ENCODE measurements at places on chromosomes 1 and 21. TPM values are rescaled to one million over a fixed set of nuclear protein-coding genes. Genes with fewer than 3 reads are reported as not detected.

DNM3 gene
- 0.59 TPM for total RNA-seq

ATP1A4 gene
- total RNA-seq = not detected

KCNJ9 gene
- not detected for total RNA-seq

ESPN gene
- total RNA-seq = 0.60 TPM

RWDD3 gene
- 13.0 TPM for total RNA-seq

FAM163A gene
- not detected for total RNA-seq

DLGAP3 gene
- 0.82 TPM for total RNA-seq

SGIP1 gene
- not detected for total RNA-seq

DNA sequence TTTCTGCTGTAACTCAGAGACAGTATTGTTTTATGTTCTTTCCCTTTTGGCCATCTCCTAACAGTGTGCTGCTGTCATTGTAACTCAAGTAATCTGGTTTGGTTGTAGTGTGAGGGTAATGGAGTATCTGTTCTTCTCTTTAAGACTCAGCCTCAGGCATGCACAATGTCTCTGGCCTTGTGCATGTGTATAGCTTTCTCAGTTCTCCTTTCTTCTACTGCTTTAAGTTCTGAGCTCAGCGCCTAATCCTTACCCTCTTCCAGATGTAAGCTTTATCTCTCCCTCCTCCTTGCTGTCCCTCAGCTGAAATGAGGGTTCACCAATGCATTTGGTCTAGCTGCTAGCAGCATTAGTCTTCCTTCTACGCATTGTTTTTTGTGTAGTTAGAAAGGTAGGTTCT, 1420.4 kb upstream of the PRMT6 start:
- no peaks in the 10 kb centered on the region for H3K27me3 ChIP-seq
- no peaks in the 10 kb centered on the region for H3K36me3 ChIP-seq
- H3K27ac ChIP-seq = no peak overlapping the region

DNA sequence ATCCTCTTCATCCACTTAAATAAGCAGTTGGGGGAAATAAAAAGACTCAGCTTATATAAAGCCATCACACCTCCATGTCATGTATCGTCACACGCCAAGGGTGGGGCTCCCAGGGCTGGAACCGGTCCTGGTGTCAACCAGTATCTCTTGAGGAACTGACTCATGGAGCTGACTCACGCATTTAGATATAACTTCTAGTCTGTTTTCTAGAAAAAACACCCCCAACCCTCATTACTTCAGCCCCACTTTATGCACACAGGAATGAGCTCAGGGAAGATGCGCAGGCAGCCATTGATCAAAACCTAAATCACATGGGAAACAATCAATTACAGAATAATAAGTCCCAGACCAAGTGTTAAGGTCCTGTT, 6.9 kb upstream of the IL22RA1 start:
- no peak overlapping the region for H3K27ac ChIP-seq
- peaks cover 7% of the 10 kb centered on the region for H3K27me3 ChIP-seq
- H3K4me1 ChIP-seq = peaks cover 11% of the 10 kb centered on the region
- DNase-seq = no peak
- H3K36me3 ChIP-seq = no peaks in the 10 kb centered on the region
- H3K4me3 ChIP-seq = no peak overlapping the region

- no peaks in the 10 kb centered on the region for H3K27me3 ChIP-seq
- H3K36me3 ChIP-seq = peaks cover 4% of the 10 kb centered on the region
- H3K27ac ChIP-seq = no peak overlapping the region
- no peak overlapping the region for H3K4me3 ChIP-seq
These were observed 24.6 kb downstream of the ST7L start for GRCh38 chr1:112594208-112594876.

- no peak overlapping the region for H3K4me3 ChIP-seq
- H3K4me1 ChIP-seq = no peaks in the 10 kb centered on the region
- no peaks in the 10 kb centered on the region for H3K36me3 ChIP-seq
These were observed 261.9 kb upstream of the DEPDC1 start for GRCh38 chr1:68758666-68759209.

DNA sequence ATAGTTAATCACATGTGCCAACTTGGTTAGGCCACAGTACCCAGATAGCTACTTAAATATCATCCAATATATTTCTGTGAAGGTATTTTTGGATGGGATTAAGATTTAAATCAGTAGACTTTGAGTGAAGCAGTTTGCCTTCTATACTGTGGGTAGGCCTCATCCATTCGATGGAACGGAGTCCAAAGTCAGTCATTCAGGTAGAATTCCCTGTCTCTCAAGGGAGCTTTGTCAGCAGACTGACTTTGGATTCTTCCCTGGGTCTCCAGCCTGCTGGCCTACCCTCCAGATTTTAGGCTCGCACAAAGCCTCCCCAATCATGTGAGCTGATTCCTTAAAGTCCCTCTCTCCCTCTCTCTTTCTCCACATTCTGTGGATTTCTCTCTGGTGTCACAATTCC, 145.1 kb upstream of the MAGI3 start:
- DNase-seq = no peak
- H3K27ac ChIP-seq = no peak overlapping the region
- no peaks in the 10 kb centered on the region for H3K27me3 ChIP-seq
- no peaks in the 10 kb centered on the region for H3K4me1 ChIP-seq

GRCh38 chr21:41670056-41670805, 96.6 kb downstream of the RIPK4 start:
- H3K36me3 ChIP-seq = no peaks in the 10 kb centered on the region
- DNase-seq = no peak
- no peaks in the 10 kb centered on the region for H3K27me3 ChIP-seq
- no peak overlapping the region for H3K27ac ChIP-seq
- no peaks in the 10 kb centered on the region for H3K4me1 ChIP-seq

DNA sequence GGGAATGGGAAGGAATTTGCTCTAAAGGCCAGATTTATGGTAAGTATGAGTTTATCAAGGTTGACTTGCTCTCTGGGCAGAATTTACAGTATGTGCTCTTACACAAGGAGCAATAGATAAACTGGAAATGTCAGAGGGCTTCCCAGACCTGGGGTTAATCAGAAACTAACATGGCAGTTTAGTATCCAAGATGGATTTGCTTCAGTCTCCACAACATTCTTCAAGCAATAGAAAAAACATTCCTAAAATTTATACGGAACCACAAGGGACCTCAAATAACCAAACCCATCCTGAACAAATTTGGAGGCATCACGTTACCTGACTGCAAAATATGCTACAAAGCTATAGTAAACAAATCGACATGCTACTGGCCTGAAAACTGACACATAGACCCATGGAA, 606.7 kb upstream of the CHRM3 start:
- H3K4me3 ChIP-seq = no peak overlapping the region
- no peaks in the 10 kb centered on the region for H3K27me3 ChIP-seq
- DNase-seq = no peak
- no peaks in the 10 kb centered on the region for H3K36me3 ChIP-seq
- H3K27ac ChIP-seq = no peak overlapping the region

DNA sequence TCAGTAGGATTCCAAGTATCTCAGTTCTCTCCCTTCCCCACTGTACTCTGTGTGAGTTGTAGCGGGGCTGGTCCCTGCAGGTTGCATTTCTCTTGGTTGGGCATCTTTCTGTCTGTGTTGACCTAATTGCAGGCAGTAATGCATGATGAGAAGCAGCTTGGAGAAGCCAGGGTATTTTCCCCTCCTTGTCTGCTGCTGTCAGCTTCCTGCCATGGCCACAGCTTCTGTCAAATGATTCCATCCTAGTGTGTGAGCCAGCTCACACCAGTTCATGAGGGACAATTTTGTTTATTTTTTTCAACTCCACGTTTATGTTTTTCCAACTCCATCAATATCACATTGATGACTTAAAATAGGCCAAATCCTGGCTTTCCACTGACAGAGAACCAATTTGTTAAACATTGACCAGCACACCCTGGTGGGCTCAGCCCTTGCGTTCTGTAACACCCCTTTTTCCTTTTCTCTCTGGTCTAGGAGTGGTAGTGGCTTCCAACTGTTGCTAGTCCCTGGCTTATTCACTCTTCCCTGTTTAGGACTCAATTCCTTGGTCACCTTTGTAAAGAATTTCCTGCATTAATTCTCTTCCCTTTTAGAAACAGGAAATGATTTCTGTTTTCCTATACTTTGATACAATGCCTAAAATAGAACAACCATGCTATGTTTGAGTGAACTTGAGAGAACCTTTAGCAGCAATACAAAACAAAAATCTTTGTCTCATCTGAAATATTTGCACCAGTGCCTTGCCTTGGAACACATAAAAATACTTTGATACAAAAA, 44.9 kb upstream of the APOBEC4 start:
- no peak overlapping the region for H3K4me3 ChIP-seq
- no peak overlapping the region for H3K27ac ChIP-seq
- DNase-seq = no peak
- H3K36me3 ChIP-seq = no peaks in the 10 kb centered on the region
- H3K27me3 ChIP-seq = no peaks in the 10 kb centered on the region
- H3K4me1 ChIP-seq = no peaks in the 10 kb centered on the region

DNA sequence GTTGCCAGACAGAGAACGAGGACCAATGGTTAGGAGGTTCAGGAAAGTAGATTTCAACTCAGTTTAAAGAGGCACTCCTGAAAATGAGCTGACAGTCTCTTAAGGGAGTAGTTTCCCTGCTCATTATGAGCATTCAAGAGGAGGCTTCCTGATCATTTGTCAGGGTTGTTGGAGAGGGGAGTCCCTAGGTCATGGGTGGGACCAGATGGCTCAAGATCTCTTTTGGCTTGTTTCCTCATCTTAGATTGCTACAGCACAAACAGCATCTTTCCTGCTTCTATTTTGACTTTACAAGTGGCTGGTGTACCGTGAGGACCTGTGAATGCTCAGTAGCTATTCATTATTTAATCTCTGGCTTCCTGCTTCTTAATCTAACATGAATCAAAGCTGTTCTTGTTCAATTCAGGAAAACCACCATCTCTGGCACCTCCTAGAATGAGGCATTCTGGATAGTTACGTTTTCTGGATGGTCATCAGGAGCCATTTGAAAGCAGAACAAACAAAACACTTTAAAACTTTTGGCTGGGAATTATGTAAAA, 47.6 kb downstream of the PEX14 start:
- H3K27ac ChIP-seq = no peak overlapping the region
- no peak for DNase-seq
- H3K36me3 ChIP-seq = no peaks in the 10 kb centered on the region
- no peak overlapping the region for H3K4me3 ChIP-seq
- peaks cover 15% of the 10 kb centered on the region for H3K4me1 ChIP-seq

GRCh38 chr1:54439550-54440223, 33.5 kb upstream of the SSBP3 start:
- no peak for DNase-seq
- no peaks in the 10 kb centered on the region for H3K36me3 ChIP-seq
- no peak overlapping the region for H3K27ac ChIP-seq
- no peaks in the 10 kb centered on the region for H3K27me3 ChIP-seq
- no peaks in the 10 kb centered on the region for H3K4me1 ChIP-seq

- no peak overlapping the region for H3K4me3 ChIP-seq
- no peaks in the 10 kb centered on the region for H3K4me1 ChIP-seq
- no peaks in the 10 kb centered on the region for H3K27me3 ChIP-seq
- H3K36me3 ChIP-seq = no peaks in the 10 kb centered on the region
- H3K27ac ChIP-seq = no peak overlapping the region
- no peak for DNase-seq
These were observed 1.7 kb downstream of the ANKRD65 start for GRCh38 chr1:1419363-1419812.

DNA sequence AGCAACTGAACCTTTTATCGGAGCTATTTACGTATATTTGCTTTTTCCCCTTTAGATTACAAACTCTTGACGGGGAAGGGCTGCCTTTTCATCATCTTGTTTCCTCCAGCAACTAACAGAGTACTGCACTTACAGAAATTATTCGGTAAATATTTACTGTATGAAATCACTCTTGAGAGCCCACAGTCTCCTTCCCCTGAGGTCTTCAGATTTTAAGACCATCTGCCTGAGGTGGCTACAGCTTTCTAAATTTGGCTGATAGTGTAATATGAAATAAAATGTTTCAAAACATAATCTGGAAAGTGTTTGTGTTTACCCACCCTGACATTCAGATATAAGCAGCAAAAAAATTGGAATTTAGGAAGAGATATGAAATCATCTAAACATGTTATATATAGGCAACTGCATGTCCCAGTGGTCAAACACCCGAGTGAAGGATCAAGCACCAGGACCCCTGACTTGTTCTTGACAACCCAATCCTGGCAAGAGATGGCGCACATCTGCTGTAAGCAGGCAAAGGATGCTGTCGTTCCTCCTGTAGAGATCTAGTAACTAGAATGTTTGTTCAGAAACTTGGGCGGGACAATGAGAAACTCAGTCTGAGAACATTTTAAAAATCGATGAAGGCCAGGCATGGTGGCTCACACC, 60.9 kb downstream of the SIPA1L2 start:
- H3K36me3 ChIP-seq = no peaks in the 10 kb centered on the region
- no peaks in the 10 kb centered on the region for H3K27me3 ChIP-seq
- no peaks in the 10 kb centered on the region for H3K4me1 ChIP-seq
- no peak overlapping the region for H3K27ac ChIP-seq
- DNase-seq = no peak

- H3K36me3 ChIP-seq = no peaks in the 10 kb centered on the region
- H3K4me1 ChIP-seq = peaks cover 27% of the 10 kb centered on the region
These were observed 4.5 kb upstream of the MIB2 start for GRCh38 chr1:1610796-1611195.

DNA sequence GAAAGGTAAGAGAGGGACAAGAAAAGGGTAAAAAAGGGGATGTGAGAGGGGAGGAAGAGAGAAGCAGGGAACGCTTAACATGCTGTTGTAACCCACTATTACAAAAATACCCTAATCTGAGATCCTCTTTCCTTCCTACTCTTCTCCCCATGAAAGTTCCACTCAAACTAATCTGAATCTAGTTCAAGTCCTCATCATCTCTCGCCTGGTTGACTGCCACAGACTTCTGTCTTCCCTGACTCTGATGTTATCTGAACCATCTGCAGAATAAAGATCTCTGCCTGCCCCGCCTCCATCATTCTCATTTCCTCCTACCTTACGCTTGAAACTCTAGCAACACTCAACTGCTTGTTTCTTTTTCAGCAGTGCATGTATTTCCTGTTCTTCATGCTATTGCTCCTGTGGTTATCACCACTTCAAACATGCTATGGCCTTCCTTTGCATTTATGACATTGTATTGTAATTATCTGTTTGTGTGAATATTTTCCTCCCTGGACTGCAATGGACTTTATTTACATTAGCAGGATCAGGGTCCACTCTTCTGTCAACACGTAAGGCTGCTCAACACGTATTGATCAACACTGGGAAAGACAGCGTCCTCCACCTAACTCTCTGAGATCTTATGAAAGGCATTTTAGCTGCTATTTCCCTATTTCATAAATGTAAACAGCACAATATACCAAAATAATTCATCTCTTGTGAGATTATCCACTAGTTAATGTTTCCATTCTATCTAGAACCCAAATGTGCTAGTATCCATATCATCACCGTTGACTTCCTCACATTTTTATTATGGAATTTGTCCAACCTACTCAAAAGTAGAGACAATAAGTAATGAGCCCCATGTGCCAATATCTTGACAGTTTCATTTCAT, 215.5 kb upstream of the USP25 start:
- peaks cover 28% of the 10 kb centered on the region for H3K4me1 ChIP-seq
- no peaks in the 10 kb centered on the region for H3K27me3 ChIP-seq
- H3K27ac ChIP-seq = no peak overlapping the region
- H3K36me3 ChIP-seq = no peaks in the 10 kb centered on the region

- peaks cover 3% of the 10 kb centered on the region for H3K36me3 ChIP-seq
- H3K4me3 ChIP-seq = no peak overlapping the region
- H3K4me1 ChIP-seq = no peaks in the 10 kb centered on the region
- H3K27ac ChIP-seq = no peak overlapping the region
- H3K27me3 ChIP-seq = no peaks in the 10 kb centered on the region
- no peak for DNase-seq
These were observed 34.1 kb upstream of the PRSS38 start for GRCh38 chr1:227781314-227781930.

- DNase-seq = no peak
- H3K4me1 ChIP-seq = no peaks in the 10 kb centered on the region
- H3K4me3 ChIP-seq = no peak overlapping the region
These were observed 114.5 kb downstream of the DDX20 start for GRCh38 chr1:111870181-111870580.
